ENCODE measurements at places on chromosomes 5 and 9.

GRCh38 chr5:77514457-77514856, 22.3 kb upstream of the WDR41 start:
- no peak for DNase-seq

DNA sequence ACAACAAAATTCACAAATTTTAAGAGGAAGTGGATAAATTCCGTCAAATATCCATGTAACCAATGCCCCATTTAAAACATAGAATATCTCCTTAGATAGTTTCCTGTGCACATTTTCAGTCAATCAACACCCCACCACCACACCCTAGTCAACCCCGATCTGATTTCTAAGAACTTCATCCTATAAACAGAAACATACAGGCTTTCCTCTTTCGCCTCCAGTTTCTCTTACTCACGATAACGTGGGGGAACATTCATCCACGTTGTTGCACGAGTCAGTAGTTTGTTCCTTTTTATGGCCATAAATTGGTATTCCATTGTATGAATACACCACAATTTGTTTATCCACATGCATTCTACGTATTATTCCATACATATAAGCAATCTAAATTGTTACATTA, 35.6 kb upstream of the TRIO start:
- DNase-seq: no peak

- no peak for DNase-seq
Measured at GRCh38 chr9:114311571-114312512, 11.1 kb upstream of the ORM1 start.

- DNase-seq: no peak
Measured at GRCh38 chr9:89051421-89052025, 60.3 kb downstream of the S1PR3 start.

- DNase-seq: no peak
Measured at GRCh38 chr5:162683284-162683683, 615.7 kb downstream of the GABRG2 start.

DNA sequence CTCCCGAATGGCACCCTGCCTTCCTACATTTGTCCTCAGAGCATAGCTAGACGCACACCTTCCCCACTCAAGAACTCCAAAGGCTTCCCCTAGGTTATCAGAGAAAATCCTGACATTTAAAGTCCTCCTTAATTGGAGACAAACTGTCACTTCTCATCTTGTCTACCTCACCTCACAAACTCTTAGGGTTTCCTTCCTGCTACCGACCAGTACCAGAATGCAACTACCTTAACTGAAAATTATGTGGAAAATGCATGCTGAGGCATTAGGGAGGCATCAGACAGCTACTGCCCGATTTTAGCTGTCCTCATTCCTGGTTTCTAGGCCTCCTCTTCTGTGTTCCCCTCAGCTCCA, 17.9 kb upstream of the TNIP1 start:
- DNase-seq: no peak

GRCh38 chr9:73162987-73163768, 11.5 kb downstream of the ANXA1 start:
- no peak for DNase-seq

DNA sequence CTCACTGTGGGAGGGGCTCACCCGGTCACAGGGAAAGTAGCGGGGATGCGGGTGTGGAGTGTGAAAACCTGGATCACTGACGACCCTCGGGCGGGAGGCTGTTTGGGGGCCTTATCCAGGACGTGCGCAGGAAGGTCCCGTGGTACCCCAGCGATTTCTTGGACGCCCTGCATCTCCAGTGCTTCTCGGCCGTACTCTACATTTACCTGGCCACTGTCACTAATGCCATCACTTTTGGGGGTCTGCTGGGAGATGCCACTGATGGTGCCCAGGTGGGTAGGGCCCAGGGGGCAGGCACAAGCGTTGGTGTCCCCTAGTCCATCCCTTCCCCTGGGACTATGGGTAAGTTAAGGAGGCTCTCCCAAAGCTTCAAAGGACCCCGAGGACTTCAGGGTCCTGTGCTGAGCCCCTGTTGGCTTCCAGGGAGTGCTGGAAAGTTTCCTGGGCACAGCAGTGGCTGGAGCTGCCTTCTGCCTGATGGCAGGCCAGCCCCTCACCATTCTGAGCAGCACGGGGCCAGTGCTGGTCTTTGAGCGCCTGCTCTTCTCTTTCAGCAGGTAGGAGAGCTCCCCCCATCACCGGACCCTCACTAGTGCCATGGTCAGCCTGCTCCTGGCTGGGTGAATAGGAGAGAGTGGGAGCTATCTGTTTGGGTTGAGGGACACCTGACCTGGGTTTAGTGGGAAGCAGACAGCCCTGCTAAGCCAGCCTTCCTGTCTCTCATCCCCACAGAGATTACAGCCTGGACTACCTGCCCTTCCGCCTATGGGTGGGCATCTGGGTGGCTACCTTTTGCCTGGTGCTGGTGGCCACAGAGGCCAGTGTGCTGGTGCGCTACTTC, 3.9 kb downstream of the SLC4A9 start:
- DNase-seq: no peak

GRCh38 chr9:82299870-82300269, 311.3 kb downstream of the SPATA31D1 start:
- DNase-seq: no peak

Measured in posterior cingulate gyrus (tissue), 11 donors.